RPMI7951 (cell line): ENCODE measurements at places on chromosomes 7 and 10.
A peak's percentile ranks its signal among the peaks of the same experiment; 100 is the strongest.

DNA sequence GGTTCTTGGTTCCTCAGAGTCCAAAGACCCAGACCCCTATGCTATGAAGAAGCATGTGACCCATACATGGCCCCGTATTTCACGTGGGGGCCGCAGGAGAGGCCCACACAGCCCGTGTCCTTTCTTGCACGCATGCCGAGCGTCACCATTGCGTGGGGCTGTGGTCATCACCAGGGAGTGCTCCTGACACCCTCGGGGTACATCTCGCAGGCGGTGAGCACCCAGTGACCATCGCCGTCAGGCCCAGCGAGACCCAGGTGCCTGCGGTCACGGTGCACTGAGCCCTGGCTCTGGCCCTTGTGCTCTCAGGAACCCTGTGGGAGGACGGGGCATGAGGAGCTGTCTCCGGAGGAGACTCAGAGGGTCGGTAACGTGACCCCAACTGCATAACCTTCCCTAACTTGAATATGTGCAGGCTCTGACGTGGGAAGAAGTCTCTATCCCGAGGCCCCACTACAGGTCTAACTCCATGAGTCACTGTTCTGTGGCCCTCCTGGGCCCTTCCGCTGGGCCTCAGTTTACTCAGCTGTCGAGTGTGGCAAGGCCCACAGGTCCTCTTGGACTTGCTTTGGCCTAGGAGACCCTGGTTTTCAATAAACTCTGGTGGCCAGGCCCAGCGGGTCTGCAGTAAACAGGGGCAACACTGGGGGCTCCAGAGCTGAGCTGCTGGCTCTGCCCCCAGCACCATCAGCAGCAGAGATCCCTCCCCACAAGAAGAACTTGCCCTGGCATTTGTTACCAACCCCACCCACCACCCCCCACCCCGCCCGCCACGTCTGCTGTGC is 503.9 kb downstream of the PTPRN2 start:
- no peak for DNase-seq

DNA sequence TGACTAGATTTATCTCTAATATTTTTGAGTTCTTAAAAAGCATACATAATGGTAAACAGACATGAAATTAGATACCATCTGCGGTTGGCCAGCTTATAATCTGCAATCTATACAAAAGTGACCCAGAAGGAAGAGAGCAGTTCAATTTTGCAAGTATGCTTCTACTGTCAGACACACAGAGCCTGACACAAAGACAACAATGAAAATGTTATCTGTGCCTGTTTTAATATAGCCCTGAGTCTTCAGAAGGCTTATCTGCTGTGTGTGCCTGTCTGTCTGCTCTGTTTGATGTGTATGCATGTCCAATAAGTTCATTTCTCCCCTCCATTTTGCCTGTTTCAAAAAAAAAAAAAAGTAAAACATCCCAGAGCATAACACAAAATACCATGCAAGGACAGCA is 73.3 kb upstream of the FHIP2A start:
- DNase-seq, result no peak

DNA sequence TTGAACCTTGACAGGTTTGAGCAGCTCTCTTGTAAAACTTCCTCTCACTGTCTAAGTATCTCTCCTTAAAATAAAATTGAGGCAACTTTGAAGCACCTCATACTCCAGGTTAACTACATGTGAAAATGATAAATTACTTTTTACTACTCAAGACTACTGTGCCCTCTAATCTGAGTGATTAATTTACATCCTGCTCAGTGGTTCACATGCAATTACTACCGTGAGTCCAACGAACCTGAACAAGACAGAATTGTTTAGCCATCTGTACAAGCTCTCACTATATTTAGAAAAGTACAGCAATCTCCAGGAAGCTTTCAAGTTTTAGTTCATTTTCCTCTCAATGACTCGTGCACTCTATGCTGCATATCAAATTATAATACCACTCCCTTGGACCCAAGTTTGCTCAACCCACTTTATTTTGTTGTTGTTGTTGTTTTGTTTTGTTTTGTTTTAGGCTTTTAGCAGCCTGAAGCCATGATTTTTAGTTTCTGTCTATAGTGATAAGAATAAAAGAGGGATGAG is 21.2 kb downstream of the PDE1C start:
- DNase-seq, result no peak

DNA sequence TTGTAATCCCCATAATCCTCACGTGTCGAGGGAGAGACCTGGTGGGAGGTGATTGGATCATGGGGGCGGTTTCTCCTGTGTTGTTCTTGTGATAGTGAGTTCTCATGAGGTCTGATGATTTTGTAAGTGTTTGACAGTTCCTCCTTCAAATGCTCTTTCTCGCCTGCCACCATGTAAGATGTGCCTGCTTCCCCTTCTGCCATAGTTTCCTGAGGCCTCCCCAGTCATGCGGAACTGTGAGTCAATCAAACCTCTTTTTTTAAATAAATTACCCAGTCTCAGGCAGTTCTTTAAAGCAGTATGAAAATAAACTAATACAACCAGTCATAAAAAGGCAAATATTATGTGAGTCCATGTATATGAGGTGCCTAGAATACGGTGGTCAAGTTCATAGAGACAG is 87.5 kb downstream of the FRMD4A start:
- DNase-seq, result no peak

- no peak for DNase-seq
Measured at GRCh38 chr7:104838537-104839299, 175.3 kb upstream of the KMT2E start.

GRCh38 chr10:113450906-113451305 is 101.9 kb upstream of the HABP2 start:
- no peak for DNase-seq

GRCh38 chr10:62306663-62307062 is 38.0 kb upstream of the RTKN2 start:
- DNase-seq, result peak; percentile 43
